T-helper 2 cell treated with Interferon-gamma antibody and Interleukin-4, amounts not matched to agents 5 μg/mL and 100 μg/mL, for 36 hours (primary cell): ENCODE measurements at places on chromosomes 7 and 10.

- DNase-seq, result no peak
Observed at GRCh38 chr7:5294169-5294987, 11.6 kb downstream of the SLC29A4 start.

GRCh38 chr7:2008101-2008935 lies 224.4 kb downstream of the MAD1L1 start:
- no peak for DNase-seq

DNA sequence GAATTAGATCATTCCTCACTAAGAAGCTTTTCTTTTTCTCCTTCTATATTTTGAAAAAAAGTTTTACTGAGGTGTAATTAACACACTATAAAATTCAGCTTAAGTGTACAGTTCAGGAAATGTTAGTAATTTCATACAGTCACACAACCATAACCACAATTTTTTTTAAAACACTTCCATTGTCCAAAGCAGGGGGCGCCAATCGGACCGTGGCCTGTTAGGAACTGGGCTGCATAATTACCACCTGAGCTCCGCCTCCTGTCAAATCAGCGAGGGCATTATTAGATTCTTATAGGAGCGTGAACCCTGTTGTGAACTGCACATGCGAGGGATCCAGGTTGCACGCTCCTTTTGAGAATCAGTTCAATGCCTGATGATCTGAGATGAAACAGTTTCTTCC lies 427.1 kb downstream of the TFEC start:
- no peak for DNase-seq

- DNase-seq, result no peak
Observed at GRCh38 chr10:109913306-109913892, 9.9 kb downstream of the XPNPEP1 start.

GRCh38 chr7:81030472-81030871 lies 111.6 kb upstream of the SEMA3C start:
- DNase-seq, result no peak

DNA sequence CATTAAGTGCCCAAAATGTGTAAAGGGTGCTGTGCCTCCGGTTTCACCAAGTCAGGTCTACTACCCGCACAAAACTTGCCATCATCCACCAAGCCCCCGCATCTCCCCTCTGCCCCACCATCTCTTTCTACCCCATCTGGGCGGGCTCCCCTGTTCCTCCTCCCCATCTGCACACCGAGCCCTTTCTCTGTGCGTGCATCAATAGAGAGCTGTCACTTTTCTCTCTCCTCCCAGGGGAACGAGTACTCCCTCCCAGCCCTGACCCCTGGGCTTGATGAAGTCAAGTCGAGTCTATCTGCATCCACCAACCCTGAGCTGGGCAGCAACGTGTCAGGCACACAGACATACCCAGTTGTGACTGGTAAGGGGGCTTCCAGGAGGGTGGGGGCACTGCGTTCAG lies 63.5 kb downstream of the PAX2 start:
- no peak for DNase-seq

DNA sequence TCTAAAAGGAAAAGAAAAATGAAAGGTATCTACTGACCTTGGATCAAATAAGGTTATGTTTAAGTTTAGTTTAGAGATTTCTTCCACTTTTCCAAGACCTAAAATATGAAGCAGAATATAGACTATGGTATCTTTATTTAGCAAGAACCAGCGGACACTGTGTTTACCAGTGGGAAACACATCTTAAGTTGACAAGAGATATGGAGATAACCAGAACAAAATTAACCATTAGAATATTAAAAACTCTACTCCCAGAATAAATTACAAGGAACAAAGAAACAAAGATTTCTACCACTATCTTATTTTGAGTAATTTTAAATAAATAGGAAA lies 86.9 kb downstream of the IMMP2L start:
- DNase-seq, result no peak

- no peak for DNase-seq
Observed at GRCh38 chr7:139647085-139647484, 123.6 kb downstream of the CLEC2L start.
